Activated CD4-positive, alpha-beta T cell treated with anti-CD3 and anti-CD28 coated beads, Interleukin-2, Interleukin-4, amounts not matched to agents 100 ng/mL and 50 ng/mL, durations not matched to agents 16 hours and 8 hours (primary cell): ENCODE measurements at places on chromosomes 2 and 18.

- DNase-seq = no peak
Observed at GRCh38 chr2:112880091-112880531, 30.9 kb upstream of the IL37 start.

GRCh38 chr2:207290833-207291624, 125.3 kb upstream of the KLF7 start:
- DNase-seq = peak; percentile 34

DNA sequence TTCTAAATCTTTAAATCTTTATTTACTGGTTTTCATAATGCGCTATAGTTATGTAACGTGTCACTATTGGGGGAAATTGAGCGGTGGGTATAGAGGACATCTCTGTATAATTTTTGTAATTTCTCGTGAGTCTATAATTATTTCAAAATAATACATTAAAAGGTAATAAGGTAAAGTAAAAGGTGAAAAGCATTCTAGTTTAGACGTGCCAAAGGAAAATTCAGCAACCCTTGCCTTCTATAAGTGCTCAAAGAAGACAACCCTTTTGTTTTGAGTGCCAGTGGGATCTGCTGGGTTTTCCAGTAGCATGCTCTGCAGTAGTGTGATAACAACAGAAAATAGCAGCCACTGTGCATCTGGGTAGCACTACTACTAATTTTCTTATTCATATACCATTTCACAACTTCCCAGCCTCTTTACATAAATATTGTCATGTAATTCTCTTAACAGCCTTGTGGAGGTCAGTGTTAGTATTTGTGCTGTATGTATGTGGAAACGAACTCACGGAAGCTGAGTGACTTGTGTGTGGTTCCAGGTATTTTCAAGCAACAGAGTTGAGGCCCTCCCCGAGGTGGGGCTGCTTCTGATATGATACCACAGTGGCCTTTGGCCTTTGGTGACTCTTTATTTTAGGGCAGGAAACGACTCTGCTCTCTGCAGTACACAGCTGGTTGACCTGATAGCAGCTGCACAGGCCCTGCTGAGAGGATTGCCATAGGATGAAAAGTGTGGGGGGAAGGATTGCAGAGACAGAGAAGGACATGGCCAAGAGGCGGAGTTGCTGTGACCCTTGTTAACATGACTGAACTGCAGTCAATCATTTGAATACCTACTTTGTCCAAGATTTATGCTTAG, 104.5 kb downstream of the TDRD15 start:
- no peak for DNase-seq

DNA sequence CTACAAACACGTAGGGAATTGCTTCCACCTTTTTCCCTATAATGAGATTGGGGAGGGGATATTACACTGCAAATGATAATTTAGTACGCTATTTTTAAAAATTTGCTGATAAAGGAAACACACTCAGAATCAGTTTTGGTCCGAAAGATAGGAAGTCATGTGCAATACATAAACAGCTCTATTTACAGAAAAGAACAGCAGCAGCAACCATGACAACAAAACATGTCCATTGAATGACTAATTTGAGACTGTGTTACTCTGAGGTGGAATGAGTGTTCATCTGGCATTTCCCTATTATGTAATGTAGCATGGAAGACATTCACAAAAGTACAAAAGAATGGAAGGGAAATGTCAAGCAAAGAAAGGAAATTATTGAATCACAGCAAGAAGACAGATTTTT, 337.2 kb downstream of the NBAS start:
- peak; percentile 22 for DNase-seq

DNA sequence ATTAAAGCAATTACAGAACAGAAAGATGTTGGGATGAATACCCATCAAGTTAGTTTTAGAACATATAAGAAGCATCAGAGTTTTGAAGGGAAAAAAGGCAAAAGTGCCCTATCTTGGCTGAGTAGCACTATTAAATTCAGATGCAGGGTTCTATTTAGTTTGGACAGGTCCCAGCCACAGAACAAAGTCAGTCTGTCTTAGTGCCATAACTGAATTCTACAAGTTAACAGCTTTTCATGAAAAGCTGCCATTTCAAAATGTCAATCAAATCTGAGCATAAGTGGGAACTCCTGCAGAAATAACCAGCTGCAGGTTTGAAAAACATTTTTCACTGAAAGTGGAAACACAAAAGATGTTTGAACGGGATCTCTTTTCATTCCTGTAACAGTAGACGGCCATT, 160.4 kb downstream of the SRBD1 start:
- DNase-seq = no peak

DNA sequence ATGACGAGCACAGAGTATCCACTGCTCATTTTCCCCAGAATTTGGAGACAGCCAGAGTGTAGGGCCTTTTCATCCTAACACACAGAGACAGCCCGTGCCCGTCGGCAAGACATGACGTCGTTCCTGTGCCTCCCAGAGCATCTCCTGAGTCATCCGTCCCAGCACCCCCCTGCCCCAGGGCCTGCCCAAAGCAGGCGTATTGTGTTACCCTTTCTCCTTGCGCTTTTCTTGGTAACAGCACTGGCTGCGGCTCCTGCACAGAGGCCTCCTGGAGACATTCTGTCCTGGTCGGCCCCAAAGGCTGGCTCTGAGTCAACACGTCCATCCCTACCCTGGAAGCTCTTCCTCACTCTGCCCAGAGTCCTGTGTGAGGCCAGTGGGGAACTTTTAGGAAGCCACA, 217.1 kb downstream of the KLHL29 start:
- DNase-seq = no peak

DNA sequence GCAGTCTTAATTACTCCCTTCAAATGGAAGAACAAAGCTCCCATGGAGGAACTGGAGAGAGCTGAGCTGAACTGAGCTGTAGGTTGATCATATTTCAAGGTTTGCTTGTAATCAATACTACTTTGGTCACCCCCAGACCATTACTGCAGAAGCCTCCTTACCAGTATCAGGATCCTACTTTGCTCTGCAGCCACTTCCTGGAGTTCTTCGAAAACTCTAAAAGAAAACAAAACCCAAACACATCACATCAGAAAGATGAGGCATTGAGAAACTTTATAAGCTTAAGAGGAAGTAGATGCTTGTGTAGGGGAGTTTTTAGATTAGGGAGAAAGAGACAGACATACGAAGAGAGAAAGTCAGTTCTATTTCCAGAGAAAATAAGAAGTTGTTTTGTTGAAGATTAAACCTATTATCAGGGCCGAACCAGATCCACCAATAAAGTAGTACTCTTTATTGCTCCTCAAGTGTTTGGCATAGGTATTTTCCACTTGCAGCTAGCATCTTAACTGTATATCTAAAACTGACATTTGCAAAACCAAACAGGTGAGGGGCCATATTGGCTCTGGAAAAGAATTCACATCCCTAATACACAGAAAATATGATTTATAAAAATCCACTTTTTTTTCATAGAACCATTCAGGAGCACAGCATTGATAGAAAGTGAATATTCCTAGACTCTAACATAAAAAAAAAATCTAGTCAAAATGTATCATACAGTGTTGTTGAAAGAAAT, 166.9 kb upstream of the KLF7 start:
- DNase-seq = peak; percentile 59

GRCh38 chr2:10260130-10260529, 42.6 kb upstream of the HPCAL1 start:
- DNase-seq = no peak

DNA sequence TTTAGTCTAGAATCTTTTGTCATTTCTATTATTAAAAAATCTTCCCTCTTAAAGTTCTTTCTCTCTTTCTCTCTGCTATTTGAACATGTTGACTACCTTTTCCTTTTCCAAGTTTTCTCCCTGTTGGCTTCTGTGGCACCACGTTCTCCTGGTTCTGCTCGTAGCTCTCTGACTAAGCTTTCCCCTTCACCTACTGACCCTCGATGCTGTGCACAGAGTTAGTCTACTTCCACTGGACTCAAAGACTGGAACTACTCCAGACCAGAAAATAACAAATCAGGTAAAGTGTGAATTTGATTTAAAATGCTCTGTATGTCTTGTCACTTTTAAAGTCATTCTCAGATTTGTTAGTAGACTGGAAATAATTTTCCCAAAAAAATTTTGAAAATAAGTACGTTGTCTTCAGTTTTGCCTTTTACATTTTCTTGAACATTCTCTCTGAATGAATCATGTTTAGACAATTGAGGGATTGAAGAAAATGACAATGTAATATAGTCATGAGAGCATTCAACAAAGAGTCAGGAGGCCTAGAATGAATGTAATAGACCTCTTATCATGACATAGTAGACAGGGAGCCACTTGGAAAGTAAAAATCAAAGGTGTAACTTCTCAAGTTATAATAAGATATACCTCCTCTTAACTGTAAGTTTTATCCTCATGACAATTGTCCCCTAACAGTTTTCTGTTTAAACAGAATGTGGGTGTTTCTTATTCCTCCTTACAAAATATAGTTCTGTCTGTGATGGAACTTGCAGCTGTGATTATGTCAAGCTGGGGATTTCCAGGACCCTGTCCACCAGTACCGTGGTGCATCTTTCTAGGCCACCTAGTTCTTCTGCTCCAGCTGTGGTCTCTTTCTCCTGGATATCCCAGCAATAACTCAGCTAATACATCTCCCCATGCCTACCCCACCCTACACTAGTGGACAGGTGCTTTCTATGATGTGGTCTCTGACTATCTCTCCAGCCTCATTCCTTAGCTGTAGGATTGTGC, 25.5 kb downstream of the ITPRID2 start:
- DNase-seq = no peak

DNA sequence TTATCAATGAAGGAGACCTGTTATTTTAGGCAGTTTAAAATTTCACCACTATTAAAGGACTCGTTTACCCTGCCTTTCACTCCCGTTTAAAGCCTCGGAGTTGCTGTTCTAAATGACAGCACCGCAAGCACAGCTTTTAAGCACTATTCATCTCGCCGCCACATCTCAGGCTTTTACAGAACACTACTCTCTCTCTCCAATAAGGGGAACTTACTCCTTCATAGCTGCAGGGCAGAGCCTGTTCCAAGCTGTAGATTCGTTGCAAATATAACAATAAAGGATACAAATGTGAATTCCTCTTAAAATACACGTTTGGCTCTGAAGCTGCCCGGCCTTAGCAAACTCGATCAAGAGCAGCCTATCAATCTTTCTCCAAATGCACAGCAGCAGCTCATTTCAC, 271.8 kb downstream of the ZNF521 start:
- no peak for DNase-seq

DNA sequence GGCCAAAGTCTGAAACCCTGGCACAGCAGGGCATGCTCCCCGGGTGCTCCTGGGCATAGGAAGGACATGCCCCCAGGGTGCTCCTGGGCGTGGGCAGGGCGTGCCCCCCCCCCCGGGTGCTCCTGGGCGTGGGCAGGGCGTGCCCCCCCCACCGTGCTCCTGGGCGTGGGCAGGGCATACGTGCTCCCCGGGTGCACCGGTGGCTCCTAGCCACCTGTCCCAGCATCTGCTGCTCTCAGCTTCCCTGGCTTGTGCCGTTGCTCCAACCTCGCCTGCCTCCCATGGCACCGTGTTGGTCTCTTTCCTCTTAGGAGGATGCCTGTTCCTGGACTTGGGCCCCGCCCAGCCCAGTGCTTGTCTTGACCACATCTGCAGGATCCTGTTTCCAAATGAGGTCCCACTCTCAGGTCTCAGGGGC, 95.6 kb upstream of the CTDP1 start:
- DNase-seq = no peak

DNA sequence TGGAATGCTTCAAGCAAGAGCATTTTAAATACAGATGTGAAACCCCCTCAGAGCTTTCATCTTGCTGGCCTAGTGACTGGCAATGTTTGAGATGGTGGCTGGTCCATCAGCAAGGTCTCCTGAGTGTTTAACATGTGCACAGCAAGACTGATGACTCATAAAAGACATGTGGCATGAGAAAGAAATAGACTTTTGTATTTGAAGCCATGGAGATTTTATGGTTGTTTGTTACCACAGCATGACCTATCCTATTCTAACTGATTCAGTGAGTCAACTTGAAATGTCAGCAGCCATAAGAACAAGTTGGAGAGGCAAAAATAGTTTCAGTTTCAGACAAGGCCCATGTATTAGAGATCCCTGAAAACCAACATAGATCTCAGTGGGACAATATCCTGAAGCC, 154.7 kb upstream of the LYPD1 start:
- no peak for DNase-seq

DNA sequence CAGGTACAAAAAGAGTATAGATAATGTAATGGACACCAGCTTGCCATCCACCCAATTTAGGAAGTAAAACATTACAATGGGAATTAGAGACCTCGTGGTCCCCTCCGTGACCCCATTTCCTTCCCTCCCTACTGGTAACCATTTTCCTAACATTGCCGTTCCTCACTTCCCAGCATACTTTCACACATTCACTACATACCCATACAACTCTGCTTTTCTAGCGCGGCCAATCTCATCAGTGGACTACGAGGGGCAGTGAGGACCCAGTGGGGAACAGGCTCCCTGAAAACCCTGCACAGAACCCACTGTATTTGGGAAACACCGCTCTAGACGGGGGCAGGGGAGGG, 1.1 kb downstream of the ENOSF1 start:
- DNase-seq = no peak

DNA sequence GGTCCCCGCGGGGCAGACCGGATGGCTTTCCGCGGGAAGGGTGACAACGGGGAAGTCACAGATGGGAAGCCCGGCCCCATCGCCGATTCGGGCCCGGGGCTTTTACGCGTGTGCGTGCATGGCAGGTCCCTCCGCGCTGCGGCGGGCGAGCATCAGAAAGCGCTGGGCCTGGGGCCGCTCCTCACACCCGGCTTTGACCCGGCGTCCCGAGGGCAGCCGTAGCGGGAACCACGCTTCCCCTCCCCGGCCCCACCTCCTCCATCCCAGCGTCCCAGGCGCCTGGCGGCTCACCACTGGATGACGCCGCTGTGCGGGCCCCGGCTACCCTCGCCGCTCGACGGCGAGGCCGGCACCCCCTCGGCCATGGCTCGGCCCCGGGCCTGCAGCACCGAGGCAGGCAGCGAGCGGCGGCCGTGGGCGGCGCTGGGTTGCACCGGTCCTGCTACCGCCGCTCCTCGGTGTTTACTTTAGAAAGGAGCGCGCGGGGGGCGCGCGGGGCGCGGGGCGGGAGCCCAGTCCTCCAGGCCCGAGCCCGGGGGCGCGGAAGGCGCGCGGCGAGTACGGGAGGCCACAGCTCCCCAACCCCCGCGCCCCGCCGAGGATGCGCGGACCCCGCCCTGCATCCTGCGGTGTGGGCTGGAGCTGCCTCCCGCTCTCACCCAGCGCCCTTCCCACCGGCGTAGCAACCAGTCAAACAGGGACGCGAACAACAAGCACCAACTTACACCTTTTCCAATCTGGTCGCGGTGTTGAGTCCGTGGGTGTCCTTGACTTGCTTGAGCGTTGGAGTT, 806 bp downstream of the RFX8 start:
- DNase-seq = peak; percentile 55
